ENCODE measurements at places on chromosomes 13 and 19.
A peak's percentile ranks its signal among the peaks of the same experiment; 100 is the strongest.

GRCh38 chr13:107803822-107804495, 411.4 kb downstream of the LIG4 start:
- DNase-seq: no peak

DNA sequence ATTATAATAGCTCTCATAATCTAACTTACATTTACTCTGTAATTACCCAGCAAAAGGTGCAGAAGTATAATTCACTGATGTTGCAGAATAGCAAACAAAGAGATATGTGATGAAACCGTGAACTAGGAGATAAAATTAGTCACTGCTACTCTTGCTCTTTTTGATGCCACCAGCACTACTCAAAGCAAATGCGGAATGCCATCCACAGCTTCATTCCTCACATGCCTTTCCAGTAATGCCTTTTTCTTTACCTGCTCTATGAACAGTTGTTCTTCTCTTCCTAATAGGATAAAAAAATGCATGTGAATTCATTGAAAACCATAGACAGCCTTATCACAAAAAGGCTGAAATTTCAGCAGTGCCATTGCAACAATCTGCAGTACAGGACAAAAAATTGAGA, 1129.5 kb downstream of the DIAPH3 start:
- DNase-seq: no peak

DNA sequence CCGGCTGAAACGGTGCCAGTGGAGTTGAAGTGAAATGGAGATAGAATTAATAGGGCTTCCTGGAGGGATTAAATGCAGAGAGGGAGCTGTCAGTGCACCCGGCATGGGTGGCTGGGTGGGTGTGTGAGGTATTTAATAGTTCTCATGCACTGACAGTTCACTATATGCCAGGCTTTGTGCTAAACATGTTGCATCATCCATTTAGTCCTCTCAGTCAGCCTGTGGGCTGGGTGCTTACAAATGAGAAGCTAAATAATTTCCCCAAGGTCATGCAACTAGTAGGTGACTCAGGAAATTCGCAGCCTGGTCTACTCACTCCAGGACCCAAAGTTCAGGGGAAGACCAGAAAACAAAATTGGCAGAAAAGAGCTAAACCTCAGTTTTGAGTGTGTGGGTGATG, 63.5 kb upstream of the SPATA13 start:
- DNase-seq: peak; percentile 63

GRCh38 chr13:49586717-49587116, 1.4 kb upstream of the RCBTB1 start:
- DNase-seq: no peak

- no peak for DNase-seq
Measured at GRCh38 chr13:33274264-33274663, 11.3 kb downstream of the STARD13 start.

GRCh38 chr19:1864480-1865171, 1.2 kb upstream of the KLF16 start:
- DNase-seq: peak; percentile 78

DNA sequence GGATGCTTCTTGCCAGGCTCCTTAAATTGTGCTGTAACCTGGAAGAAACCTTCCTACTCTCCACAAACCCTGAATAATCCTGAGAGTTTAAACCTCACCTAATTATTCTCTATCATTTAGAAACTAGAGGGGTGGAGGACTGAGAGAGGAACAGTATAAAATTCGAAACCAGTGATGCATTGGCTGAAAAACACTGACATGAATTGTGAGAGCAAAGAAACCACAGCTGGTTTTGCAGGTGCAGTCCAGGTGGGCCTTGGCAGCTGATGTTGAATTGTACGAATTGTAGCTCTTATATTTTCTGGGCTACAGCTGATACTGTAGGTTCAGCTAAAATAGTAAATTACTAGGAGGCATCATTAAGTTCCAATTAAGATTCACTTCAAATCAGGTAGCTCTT, 227.0 kb upstream of the SLITRK5 start:
- no peak for DNase-seq

- DNase-seq: no peak
Measured at GRCh38 chr19:535017-535835, 3.7 kb downstream of the CDC34 start.

DNA sequence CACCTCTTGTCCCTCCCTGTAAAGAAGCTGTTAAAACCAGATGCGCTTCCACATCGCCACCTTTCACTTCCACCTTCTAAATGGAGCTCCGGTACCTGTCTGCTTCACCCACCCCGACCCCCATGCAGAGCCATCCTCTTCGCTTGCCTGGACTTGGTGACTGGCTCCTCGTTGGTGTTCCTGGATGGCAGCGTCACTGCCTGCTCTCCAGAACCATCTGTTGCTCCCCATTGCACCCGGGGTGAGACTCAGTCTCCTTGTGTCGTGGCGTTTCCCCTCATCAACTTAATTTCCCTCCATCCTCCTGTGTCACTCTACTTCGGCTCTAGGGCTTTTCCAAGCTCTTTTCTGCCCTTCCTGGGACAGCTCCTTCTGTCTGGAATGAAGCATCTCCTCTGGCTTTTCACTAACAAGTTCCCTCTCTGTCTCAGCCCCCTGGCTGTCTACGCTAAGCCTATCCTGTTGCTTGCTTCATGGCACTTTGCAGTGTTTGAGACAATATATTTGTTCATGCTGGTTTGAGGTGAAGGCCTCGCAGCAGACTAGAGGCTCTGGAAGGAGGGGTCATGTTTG, 10.3 kb downstream of the CEBPG start:
- no peak for DNase-seq

GRCh38 chr13:21338156-21338555, 120.9 kb downstream of the ZDHHC20 start:
- no peak for DNase-seq

- DNase-seq: peak; percentile 80
Measured at GRCh38 chr19:6728346-6728745, 7.9 kb upstream of the C3 start.

GRCh38 chr19:50932690-50933083, 20.2 kb downstream of the KLK5 start:
- DNase-seq: no peak

DNA sequence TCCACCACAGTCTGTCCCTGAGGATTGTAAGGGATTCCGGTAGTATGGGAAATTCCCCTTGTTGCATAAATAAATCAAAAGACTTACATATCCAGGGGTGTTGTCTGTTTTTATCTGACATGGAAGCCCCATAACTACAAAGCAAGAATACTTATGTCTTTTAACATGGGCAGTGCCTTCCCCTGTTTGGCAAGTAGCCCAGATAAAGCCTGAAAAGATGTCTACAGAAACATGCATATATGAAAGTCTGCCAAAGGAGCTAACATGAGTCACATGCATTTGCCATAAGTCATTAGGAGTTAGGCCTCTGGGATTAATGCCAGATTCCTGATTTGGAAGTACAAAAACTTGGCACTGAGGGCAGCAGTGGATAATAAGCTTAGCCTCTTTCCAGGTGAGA, 62.1 kb downstream of the ZNF737 start:
- DNase-seq: no peak

- no peak for DNase-seq
Measured at GRCh38 chr13:42623916-42624315, 50.0 kb downstream of the TNFSF11 start.

- no peak for DNase-seq
Measured at GRCh38 chr19:33089010-33089409, 8.0 kb downstream of the GPATCH1 start.

GRCh38 chr19:33505148-33505547, 16.4 kb downstream of the PEPD start:
- no peak for DNase-seq

DNA sequence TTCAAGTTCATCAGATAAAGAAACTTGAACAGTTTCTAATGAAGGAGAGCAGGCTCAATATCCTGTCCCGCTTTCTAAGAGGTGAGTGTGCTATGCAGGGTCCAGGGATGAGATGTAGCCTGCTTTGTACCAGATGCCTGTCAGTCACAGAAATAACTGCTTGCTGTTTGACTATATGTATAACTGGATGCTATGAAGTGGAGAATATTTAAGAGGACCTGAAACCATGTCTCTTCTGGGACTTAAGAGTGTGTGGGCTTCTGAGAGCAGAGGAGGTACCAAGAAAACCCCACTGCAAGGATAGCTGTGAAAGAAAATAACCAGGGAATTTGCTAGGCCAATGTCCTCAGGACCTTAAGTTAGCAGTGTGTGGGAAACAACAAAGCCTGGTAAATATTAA, 246.3 kb upstream of the RFC3 start:
- DNase-seq: no peak

DNA sequence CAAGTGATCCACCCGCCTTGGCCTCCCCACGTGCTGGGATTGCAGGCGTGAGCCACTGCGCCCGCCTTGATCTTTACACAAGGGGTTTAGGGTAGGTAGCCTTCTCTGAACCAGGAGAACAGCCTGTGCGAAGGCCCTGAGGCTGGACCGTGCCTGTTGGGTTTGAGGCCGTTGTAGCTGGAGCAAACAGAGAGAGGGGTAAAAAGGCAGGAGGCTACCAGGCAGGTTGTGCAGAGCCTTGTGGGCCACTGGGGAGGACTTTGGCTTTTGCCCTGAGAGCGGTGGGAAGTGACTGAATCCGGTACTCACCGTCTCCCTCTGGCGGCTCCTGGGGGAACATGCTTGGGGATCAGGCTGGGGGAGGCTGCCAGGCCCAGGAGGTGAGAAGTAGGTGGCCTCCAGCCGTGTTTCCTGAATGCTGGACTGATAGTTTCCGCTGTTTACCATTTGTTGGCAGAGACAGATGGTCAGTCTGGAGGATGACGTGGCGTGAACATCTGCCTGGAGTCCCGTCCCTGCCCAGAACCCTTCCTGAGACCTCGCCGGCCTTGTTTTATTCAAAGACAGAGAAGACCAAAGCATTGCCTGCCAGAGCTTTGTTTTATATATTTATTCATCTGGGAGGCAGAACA, 24.6 kb downstream of the SPC24 start:
- peak; percentile 78 for DNase-seq

DNA sequence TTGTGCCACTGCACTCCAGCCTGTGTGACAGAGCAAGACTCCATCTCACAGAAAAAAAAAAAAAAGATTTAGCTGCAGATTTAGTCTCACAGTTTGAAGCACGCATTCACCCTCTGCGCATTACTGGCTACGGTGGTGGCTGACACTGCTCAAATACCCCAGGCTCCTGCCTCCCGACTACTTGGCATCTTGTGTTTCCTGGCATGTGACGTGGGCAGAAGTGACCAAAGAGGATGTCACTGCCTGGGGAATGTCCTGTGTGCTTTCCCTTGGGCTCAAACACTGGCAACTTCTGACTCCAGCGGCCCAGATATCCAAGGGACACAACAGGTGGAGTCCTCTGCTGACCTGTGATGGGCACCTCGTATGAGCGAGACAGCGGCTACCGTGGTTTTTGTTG, 24.7 kb upstream of the EIF3G start:
- DNase-seq: no peak

DNA sequence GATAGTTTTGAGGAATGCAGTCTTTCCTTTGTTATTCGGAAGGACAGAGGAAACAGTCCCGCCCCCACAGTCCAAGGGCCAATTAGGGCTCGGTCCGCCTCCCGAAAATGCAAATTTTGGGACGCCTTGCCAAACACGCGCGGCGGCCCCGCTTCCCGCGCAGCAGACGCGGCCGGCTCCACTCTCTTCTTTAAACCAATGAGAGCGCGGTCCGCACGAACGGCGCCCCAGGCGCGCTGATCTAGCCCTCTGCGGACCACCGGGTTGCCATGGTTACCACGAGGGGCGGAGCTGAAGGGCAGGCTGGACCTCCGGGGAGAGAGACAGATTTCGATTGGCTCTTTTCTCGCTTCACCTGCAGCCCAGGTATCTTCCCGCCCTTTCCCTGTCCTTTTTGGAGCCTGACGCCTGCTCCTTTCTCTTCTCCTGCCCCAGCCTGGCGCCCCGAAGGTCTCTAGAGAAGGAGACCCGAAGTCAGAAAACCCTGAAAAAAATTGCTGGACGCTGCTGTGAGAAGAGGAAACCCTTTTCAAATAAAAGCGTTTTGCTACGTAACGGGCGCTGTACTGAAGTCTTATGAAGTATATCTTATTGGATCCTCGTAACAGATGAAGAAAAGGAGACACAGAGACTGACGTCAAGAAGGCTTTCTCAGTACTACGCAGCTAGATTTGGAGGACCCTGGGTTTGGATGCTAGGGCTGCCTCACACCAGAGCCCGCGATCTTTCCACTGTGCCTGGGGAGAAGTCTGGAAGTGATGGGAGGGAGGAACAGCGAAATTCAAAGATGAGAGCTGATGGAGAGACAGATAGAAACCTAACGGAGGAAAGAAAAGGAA, 2.0 kb downstream of the PTH2 start:
- peak; percentile 79 for DNase-seq

DNA sequence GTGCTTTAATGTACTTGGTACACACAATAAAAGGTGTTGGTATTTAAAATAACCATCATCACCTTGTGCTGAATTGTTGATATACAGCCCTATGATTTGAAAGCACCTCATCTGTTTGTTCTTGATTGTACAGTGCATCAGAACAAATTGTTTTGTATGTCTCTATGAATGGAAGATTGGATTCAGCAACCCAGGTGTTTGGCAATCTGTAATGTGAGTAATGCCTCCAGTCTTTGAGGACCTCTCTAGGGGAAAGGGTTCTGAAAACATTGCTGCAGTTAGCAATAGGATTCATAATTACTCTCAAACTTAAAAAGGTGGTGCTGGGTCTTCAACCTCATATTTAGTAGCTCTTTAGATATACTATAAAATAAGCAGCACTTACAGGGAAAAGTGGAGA, 341.8 kb downstream of the OXGR1 start:
- no peak for DNase-seq

GRCh38 chr19:29871143-29871542, 59.4 kb downstream of the CCNE1 start:
- no peak for DNase-seq

GRCh38 chr13:42174344-42175162, 97.4 kb upstream of the AKAP11 start:
- DNase-seq: no peak

GRCh38 chr13:34294483-34295129, 476.7 kb downstream of the RFC3 start:
- DNase-seq: no peak

GRCh38 chr19:53659292-53659691, 27.5 kb downstream of the DPRX start:
- peak; percentile 66 for DNase-seq

GRCh38 chr13:27403203-27403678, 21.2 kb upstream of the GTF3A start:
- no peak for DNase-seq

DNA sequence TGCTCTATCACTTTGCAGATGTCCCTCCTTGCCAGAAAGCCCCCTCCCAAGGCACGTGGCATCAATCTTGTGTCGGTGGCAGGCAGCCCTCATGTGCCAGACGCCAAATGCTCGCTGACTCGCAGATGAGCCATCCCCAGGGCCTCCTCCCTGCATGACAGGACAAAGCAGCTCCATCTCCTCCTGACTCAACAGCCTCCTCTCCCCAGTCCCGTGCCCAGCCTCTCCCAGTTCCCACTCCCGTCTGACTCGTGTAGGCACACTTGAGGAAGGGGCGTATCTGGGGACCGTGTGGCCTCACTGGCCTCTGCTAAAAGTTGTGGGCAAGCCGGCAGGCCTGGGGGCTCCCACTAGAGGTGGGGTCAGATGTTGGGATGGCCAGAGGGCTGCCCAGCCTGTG, 133.6 kb downstream of the STK24 start:
- DNase-seq: peak; percentile 35

Measured in NB4 (cell line).